Activated naive CD8-positive, alpha-beta T cell treated with anti-CD3 and anti-CD28 coated beads, Interleukin-2, amount 10 ng/mL, durations not matched to agents 7 days and 5 days (primary cell): ENCODE measurements at places on chromosomes 1 and 21. TPM values are rescaled to one million over a fixed set of nuclear protein-coding genes. Genes with fewer than 3 reads are reported as not detected.

Gene TRABD2B
- total RNA-seq, result not detected

Gene FAM167B
- 0.88 TPM for total RNA-seq

Gene OR2L2
- total RNA-seq, result 0.06 TPM

Gene FAM3B
- not detected for total RNA-seq

Gene OLFM3
- total RNA-seq, result not detected

Gene ARID4B
- 62.3 TPM for total RNA-seq

Gene ANKRD35
- total RNA-seq, result 0.69 TPM

Gene ATP1A2
- not detected for total RNA-seq

Gene CDC42SE1
- 294 TPM for total RNA-seq

Gene TXNIP
- 678 TPM for total RNA-seq

Gene LINGO4
- total RNA-seq, result 0.14 TPM

Gene SYT11
- 13.6 TPM for total RNA-seq

Gene BCL2L15
- total RNA-seq, result 2.9 TPM

Gene CYP4A11
- total RNA-seq, result not detected

Gene SRRM1
- total RNA-seq, result 211 TPM

Gene METTL25B
- 35.1 TPM for total RNA-seq

Gene NKAIN1
- total RNA-seq, result 0.97 TPM

Gene HTR6
- total RNA-seq, result not detected

Gene NID1
- 0.19 TPM for total RNA-seq

Gene OPTC
- not detected for total RNA-seq

Gene DIO1
- not detected for total RNA-seq

Gene TDRD5
- total RNA-seq, result not detected

Gene TRMT1L
- 22.9 TPM for total RNA-seq

Gene RIPPLY3
- total RNA-seq, result not detected

Gene CELA2A
- not detected for total RNA-seq

Gene CA6
- 41.8 TPM for total RNA-seq

Gene SZRD1
- total RNA-seq, result 147 TPM

Gene PCBP3
- 1.2 TPM for total RNA-seq

Gene S100A9
- total RNA-seq, result 4.8 TPM

Gene S100A7A
- not detected for total RNA-seq

Gene LRRN2
- total RNA-seq, result not detected

Gene SFT2D2
- total RNA-seq, result 58.4 TPM
